SK-MEL-5 (cell line): ENCODE measurements at places on chromosomes 7 and 10. TPM values are rescaled to one million over a fixed set of nuclear protein-coding genes. Genes with fewer than 3 reads are reported as not detected.

SKIDA1 gene
- 0.08 and 0.32 TPM in 2 replicates for total RNA-seq

DCLRE1C gene
- total RNA-seq = 14.0 and 15.8 TPM in 2 replicates

DNA sequence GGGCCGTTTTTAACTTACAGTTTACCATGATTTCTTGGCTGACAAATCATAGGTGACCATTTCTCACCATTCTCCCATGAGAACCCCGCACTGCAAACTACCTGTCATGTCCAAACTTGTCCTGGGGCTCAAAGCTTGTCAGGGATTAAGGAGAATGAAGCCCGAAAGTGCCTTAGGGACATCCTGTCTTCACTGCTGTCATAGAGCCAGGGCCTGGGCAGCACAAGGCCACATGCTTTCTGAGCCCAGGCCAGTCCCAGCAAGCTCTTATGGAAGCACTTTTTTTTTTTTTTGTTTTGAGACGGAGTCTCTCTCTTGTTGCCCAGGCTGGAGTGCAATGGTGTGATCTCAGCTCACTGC lies 33.9 kb downstream of the CCM2 start:
- no peak for DNase-seq

- peak; percentile 91 for DNase-seq
Observed at GRCh38 chr7:150778738-150779301, 21.3 kb downstream of the TMEM176B start.

GRCh38 chr7:45984386-45985295 lies 63.6 kb upstream of the IGFBP3 start:
- peak; percentile 22 for DNase-seq

DNA sequence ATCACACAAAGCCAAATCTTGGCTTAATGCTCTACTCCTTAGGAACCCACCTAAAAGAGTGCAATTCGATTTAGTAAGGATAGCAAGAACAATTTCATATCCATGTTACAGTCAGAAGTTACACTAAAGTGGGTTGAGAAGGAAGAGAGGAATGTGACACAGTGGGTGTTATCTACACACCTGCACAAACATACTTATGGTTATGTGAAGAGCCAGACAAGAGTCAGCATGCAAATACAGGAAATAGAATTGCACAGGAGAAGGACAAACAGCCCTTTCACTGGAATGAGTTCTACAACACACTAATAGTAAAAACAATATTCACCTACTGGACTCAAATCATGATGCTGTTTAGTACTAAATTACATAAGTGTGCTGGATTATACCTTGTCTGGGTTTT lies 262.8 kb downstream of the DGKB start:
- DNase-seq = no peak

GRCh38 chr10:17790651-17791050 lies 18.5 kb upstream of the MRC1 start:
- no peak for DNase-seq

- no peak for DNase-seq
Observed at GRCh38 chr10:100886963-100887362, 25.8 kb upstream of the SLF2 start.

DNA sequence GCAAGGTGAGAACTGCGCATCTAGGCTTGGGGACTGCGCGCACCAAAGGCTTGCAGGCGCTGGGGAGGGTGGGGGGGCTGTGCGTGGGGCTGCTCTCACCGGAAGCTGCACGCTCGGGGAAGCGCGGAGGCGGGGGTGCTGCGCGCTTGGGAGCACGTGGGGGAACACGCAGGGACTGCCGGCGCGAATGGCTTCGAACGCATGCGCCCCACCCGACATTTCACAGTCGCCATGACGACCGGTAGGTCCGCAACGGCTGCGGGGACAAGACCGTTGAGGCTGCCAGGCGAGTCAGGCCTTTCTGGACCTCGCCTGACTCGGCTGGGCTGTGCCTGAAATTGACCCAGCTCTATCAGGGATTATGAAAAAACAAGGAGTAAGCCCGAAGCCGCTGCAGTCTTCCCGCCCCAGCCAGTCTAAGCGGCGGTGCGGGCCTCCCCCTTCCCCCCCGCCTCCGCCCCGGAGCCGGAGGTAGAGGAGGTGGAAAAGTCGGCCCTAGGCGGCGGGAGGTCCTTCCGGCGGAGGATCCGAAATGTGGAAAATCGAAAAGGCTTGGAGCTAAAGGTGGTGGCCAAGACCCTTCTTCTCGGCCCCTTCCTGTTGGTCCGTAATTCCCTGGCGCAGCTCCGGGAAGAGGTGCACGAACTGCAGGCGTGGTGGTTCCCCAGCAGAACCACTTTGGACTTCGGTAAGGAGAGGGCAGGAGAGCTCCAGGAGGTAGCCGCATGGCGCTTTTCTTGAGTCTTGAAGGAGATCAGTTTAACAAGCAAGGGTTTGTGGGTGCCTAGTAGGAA lies 34.9 kb upstream of the STEAP1 start:
- no peak for DNase-seq

GRCh38 chr7:137846827-137847567 lies at the start of gene DGKI:
Gene DGKI (minus strand): TSS chr7:137846974.
- DNase-seq = no peak

- no peak for DNase-seq
Observed at GRCh38 chr10:113138937-113139585, 189.0 kb downstream of the TCF7L2 start.
